Stomach (tissue), 19 donors: ENCODE measurements at places on chromosomes 12 and 14. TPM values are rescaled to one million over a fixed set of nuclear protein-coding genes. Genes with fewer than 3 reads are reported as not detected.

Gene BCL11B
- 1.3 TPM for total RNA-seq

Gene LHX5
- not detected for total RNA-seq

Gene CDCA3
- 3.9 TPM for total RNA-seq

Gene C12orf75
- not detected for total RNA-seq

Gene CLEC9A
- not detected for total RNA-seq

Gene TMEM121
- total RNA-seq: 2.2 TPM

Gene DYNLL1
- total RNA-seq: 152 TPM

Gene BCL2L14
- 17.7 TPM for total RNA-seq

Gene C12orf50
- not detected for total RNA-seq

Gene PLCZ1
- not detected for total RNA-seq

Gene ATF1
- 38.2 TPM for total RNA-seq

Gene TEDC1
- 3.0 TPM for total RNA-seq

Gene RERGL
- not detected for total RNA-seq

Gene CYP46A1
- 1.2 TPM for total RNA-seq

Gene P2RX2
- not detected for total RNA-seq

Gene CCDC177
- not detected for total RNA-seq

Gene AKT1
- 105 TPM for total RNA-seq
